Activated naive CD8-positive, alpha-beta T cell treated with anti-CD3 and anti-CD28 coated beads, Interleukin-2, amount 10 ng/mL, durations not matched to agents 7 days and 5 days (primary cell): ENCODE measurements at places on chromosomes 7 and 10. TPM values are rescaled to one million over a fixed set of nuclear protein-coding genes. Genes with fewer than 3 reads are reported as not detected.

- H3K4me1 ChIP-seq, result peaks cover 5% of the 10 kb centered on the region
- H3K27ac ChIP-seq, result no peak overlapping the region
- H3K4me3 ChIP-seq, result no peak overlapping the region
Observed at GRCh38 chr10:76880931-76881330, 756.7 kb downstream of the KCNMA1 start.

- peak overlapping the region; percentile 31 for H3K4me3 ChIP-seq
- H3K27ac ChIP-seq, result peak overlapping the region; percentile 67
- H3K27me3 ChIP-seq, result no peaks in the 10 kb centered on the region
- peaks cover 6% of the 10 kb centered on the region for H3K36me3 ChIP-seq
Observed at GRCh38 chr10:29522061-29522855, 112.5 kb downstream of the SVIL start.

DNA sequence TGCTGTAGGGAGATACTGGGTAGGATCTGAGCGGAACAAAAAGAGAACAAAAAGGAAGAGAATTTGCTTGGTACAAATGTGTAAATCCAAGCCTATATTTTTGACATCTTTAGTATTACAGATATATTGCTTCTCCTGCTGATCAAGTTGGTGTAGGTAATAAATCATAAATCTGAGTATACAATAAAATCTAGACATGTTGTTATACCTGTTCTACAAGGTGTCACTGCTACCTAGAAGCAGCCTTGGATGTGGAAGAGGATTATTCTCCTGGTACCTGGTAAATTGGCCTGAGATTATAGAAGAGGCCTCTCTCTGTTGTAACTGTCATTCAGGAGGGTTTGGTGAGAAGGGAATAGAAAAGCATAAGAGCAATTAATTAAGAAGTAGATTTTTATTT is 89.9 kb upstream of the LSM8 start:
- H3K27me3 ChIP-seq, result peaks cover 2% of the 10 kb centered on the region
- no peak for DNase-seq
- H3K36me3 ChIP-seq, result no peaks in the 10 kb centered on the region

GRCh38 chr10:14603534-14604102 is 171.1 kb downstream of the FAM107B start:
- peaks cover 26% of the 10 kb centered on the region for H3K36me3 ChIP-seq
- H3K27ac ChIP-seq, result peak overlapping the region; percentile 92
- H3K27me3 ChIP-seq, result no peaks in the 10 kb centered on the region
- H3K4me1 ChIP-seq, result peaks cover 51% of the 10 kb centered on the region
- peak overlapping the region; percentile 95 for H3K4me3 ChIP-seq
- peak; percentile 63 for DNase-seq

DNA sequence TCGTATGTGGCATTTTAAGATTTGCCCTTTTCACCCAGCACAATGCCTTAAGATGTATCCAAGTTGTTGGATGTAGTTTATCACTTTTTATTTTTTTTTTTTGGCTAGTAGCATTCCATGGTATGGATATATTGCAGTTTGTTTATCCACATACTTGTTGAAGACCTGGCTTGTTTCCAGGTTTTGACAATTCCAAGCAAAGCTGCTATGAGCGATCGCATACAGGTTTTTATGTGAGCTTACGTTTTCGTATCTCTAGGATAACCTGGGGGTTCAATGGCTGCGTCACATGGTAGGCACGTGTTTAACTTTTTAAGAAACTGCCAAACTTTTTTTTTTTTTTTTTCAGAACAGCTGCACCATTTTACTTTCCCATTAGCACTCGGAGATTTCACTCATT is 32.2 kb downstream of the BAIAP2L1 start:
- no peaks in the 10 kb centered on the region for H3K27me3 ChIP-seq
- H3K4me3 ChIP-seq, result no peak overlapping the region
- H3K4me1 ChIP-seq, result no peaks in the 10 kb centered on the region
- DNase-seq, result no peak
- no peaks in the 10 kb centered on the region for H3K36me3 ChIP-seq
- no peak overlapping the region for H3K27ac ChIP-seq

DNA sequence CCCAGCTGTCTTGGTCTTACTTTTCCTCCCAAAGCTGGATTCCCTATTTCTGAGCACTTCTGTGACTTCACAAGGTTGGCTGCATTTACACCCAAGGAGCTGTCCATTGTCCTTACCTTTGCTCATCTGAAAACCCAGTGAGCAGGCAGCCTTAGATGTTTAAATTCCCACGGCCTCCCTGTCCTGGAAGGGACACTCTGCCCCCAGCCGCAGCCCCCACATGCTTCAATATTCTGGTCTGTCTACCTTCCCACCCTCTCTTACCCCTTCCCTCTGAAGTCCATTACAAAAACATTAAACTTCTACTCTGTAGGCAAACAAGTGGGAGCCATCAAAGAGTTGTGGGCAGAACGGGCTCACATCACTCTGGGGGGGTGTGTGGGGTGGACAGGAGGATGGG is 73.8 kb upstream of the EFCAB10 start:
- H3K27ac ChIP-seq, result no peak overlapping the region
- H3K36me3 ChIP-seq, result no peaks in the 10 kb centered on the region
- DNase-seq, result no peak
- H3K27me3 ChIP-seq, result no peaks in the 10 kb centered on the region

DNA sequence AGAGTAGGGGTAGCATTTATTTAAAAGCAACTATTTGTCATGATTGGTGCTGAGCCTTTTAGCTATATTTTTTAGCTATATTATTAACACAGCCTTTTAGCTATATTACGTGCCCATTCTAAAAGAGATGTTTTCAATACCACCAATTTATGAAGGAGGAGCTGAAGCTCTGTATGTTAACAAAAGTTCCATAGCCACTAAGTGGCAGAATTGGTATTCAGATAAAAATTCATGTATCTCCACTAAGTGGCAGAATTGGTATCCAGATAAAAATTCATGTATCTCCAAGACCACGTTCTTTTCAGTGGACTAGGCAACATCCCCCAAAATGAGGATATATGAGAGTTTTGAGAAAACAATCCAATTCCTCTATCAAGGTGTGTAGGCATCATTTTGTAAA is 268.6 kb downstream of the HGF start:
- no peak for DNase-seq
- no peaks in the 10 kb centered on the region for H3K4me1 ChIP-seq
- no peaks in the 10 kb centered on the region for H3K27me3 ChIP-seq
- no peaks in the 10 kb centered on the region for H3K36me3 ChIP-seq

- peaks cover 50% of the 10 kb centered on the region for H3K4me1 ChIP-seq
- DNase-seq, result no peak
- H3K4me3 ChIP-seq, result peak overlapping the region; percentile 57
- H3K36me3 ChIP-seq, result peaks cover 13% of the 10 kb centered on the region
Observed at GRCh38 chr10:59879363-59879913, 26.9 kb downstream of the CCDC6 start.

GRCh38 chr10:36185097-36185496 is 543.0 kb upstream of the FZD8 start:
- no peaks in the 10 kb centered on the region for H3K4me1 ChIP-seq
- no peaks in the 10 kb centered on the region for H3K27me3 ChIP-seq
- no peak overlapping the region for H3K27ac ChIP-seq
- H3K36me3 ChIP-seq, result no peaks in the 10 kb centered on the region

DNA sequence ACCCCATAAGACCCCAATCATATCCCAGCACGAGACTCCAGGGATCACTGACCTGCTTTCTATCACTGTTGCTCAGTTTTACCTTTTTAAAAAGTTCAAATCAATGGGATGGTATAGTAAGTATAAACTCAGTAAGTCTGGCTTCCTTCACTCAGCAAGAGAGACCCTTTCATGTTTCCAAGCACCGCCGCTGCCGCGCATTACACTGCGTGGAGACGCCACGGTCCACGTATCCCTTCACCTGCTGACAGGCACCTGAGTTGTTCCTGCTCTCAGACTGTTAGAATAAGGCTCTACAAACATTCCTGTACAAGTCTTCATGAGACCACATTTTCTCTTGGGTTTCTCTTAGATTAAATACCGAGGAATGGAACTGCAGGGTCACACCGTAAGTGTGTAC is 28.3 kb downstream of the MAD1L1 start:
- DNase-seq, result peak; percentile 6
- H3K4me1 ChIP-seq, result no peaks in the 10 kb centered on the region
- no peaks in the 10 kb centered on the region for H3K27me3 ChIP-seq
- no peak overlapping the region for H3K4me3 ChIP-seq
- H3K27ac ChIP-seq, result no peak overlapping the region
- peaks cover 3% of the 10 kb centered on the region for H3K36me3 ChIP-seq

DNA sequence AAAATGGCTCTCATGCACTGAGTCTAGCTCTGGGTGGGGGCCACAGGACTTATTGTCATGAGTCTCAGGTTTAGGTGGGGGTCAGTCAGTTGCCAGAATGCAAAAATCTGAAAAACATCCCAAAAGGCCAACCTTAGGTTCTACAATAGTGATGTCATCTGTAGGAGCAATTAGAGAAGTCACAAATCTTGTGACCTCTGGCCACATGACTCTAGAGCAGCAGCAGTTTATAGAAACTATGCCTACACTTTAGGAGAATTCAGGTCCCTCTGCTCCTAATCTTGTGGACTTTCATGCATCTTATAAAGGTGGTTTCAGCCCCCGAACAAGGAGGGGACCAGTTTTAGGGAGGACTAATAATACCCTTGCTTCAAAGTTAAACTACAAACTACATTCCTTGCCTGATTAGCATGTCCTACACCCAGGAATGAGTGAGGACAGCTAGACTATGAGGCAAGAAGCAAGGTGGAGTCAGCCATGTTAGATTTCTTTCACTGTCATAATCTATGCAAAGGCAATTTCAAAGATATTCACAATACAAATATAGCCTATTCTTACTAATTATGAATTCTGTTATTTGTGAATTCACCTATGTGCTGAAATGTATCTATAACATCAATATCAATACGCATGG is 123.5 kb upstream of the ADCY1 start:
- no peak overlapping the region for H3K4me3 ChIP-seq
- no peak overlapping the region for H3K27ac ChIP-seq
- peaks cover 8% of the 10 kb centered on the region for H3K27me3 ChIP-seq
- no peaks in the 10 kb centered on the region for H3K36me3 ChIP-seq

GRCh38 chr7:157523766-157524421 is 187.1 kb downstream of the DNAJB6 start:
- no peaks in the 10 kb centered on the region for H3K36me3 ChIP-seq
- peaks cover 9% of the 10 kb centered on the region for H3K27me3 ChIP-seq
- H3K4me1 ChIP-seq, result no peaks in the 10 kb centered on the region
- H3K4me3 ChIP-seq, result no peak overlapping the region
- no peak overlapping the region for H3K27ac ChIP-seq

DNA sequence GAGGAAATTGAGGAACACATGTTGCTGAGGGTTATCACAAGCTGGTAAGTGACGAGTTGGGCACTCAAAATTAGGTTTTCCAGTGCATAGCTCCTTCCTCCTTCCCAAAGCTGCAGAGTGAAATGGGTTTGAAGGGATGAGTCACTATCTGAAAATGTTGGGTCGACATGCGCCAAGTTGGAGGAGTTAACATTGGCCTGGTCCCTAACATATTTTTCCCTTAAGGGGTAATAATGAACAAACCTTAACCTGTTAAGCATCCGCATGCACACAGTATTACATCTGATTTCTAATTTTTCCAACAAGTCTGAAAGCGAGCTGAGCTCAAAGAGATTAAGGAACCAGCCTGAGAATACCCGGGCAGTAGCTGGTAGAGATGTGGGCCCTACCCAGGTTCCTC is 20.7 kb upstream of the TECTB start:
- DNase-seq, result no peak
- no peaks in the 10 kb centered on the region for H3K36me3 ChIP-seq
- no peak overlapping the region for H3K4me3 ChIP-seq
- no peaks in the 10 kb centered on the region for H3K4me1 ChIP-seq
- no peak overlapping the region for H3K27ac ChIP-seq
- H3K27me3 ChIP-seq, result peaks cover 2% of the 10 kb centered on the region

GRCh38 chr10:33930079-33930478 is 595.6 kb upstream of the NRP1 start:
- H3K36me3 ChIP-seq, result no peaks in the 10 kb centered on the region
- H3K27me3 ChIP-seq, result peaks cover 3% of the 10 kb centered on the region

GRCh38 chr10:6988654-6989053 is 408.6 kb upstream of the PRKCQ start:
- no peak overlapping the region for H3K4me3 ChIP-seq
- H3K36me3 ChIP-seq, result peaks cover 3% of the 10 kb centered on the region
- no peak for DNase-seq
- H3K27me3 ChIP-seq, result peaks cover 19% of the 10 kb centered on the region
- peaks cover 6% of the 10 kb centered on the region for H3K4me1 ChIP-seq

DNA sequence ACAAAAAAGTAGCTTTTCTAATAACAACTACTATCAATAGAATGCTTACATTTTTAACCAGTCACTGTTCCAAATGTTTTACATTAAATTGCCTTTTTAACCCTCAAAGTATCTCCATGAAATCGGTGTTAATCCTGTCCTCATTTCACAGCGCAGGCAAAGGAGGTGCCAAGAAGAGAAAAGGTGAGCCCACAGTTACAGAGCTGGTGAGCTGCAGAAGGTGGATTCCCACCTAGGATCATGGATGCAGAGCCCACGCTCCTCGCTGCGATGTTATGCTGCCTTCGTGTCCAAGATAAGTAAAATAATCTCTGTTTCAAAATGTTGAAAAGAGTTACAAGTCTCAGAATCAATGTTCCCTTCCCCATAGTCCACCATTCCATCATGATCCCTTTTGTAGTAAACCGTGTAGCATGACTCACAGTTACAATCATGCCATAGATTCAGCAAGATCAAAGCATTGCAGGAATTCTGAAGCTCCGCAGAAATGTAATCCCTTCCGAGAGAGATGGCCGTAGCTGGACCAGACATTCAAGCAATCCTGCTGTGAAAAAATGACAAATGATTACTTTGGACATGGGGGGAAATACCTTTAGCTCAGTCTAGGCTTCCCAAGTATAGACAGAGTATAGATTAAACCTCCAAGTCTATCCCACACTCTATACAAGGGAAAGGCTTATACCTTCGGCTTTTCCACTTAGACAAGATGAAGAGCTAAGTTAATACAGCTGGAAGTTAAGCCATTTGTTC is 394.7 kb upstream of the AKR1E2 start:
- H3K27ac ChIP-seq, result no peak overlapping the region
- DNase-seq, result no peak
- no peaks in the 10 kb centered on the region for H3K4me1 ChIP-seq
- no peaks in the 10 kb centered on the region for H3K36me3 ChIP-seq
- H3K4me3 ChIP-seq, result no peak overlapping the region

DNA sequence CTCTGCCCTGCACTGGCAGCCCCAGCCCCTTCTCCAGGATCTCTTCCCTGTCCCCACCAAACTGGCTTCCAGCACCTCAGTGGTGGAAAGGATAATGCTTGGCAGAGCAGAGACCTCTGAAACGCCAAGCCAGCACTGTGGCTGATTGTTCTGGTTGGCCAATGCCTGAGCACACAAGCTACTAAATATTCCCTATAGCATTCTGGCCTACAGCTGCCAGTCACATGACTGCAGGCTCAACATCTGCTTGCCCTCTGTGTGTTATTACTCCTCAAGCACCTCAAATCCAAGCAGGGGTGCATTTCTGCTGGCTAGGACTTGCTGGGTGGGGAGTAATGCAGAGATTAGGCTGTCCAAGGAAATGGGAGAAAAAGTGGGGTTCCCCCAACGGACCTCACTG is 6.1 kb downstream of the TBATA start:
- no peak for DNase-seq
- peaks cover 2% of the 10 kb centered on the region for H3K4me1 ChIP-seq
- H3K27me3 ChIP-seq, result peaks cover 8% of the 10 kb centered on the region

DNAH11 gene
- total RNA-seq, result 0.43 TPM

ASB4 gene
- total RNA-seq, result not detected

BEND7 gene
- not detected for total RNA-seq

KAZALD1 gene
- total RNA-seq, result not detected

INTS1 gene
- total RNA-seq, result 115 TPM

CALHM3 gene
- 0.17 TPM for total RNA-seq

MSANTD7 gene
- 17.0 TPM for total RNA-seq
